ENCODE measurements at places on chromosomes 5 and 9.

DNA sequence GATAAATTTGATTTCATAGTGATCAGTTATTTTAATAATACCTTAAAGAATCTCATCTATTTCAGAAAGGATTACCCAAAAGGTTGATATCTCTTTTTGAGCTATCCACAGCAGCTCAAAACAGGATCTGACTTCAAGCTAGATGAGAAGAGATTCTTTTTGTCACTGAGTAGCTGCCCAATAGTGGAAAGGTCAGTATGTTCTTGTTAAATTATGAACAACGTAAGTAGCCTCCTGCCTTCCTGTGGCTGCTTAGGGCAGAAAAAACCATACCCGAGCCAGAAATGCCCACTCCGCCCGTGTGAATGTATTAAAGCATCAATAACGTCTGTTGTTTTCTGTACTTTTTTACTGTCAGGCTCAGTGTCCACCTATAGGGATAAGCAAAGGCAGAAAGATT, 51.3 kb upstream of the PRUNE2 start:
- DNase-seq: no peak

GRCh38 chr5:121088341-121088740, 624.2 kb downstream of the PRR16 start:
- no peak for DNase-seq

GRCh38 chr5:103393101-103393754, 134.7 kb downstream of the MACIR start:
- DNase-seq: no peak

- DNase-seq: no peak
Measured at GRCh38 chr9:31336386-31336785, 1048.1 kb upstream of the ACO1 start.

DNA sequence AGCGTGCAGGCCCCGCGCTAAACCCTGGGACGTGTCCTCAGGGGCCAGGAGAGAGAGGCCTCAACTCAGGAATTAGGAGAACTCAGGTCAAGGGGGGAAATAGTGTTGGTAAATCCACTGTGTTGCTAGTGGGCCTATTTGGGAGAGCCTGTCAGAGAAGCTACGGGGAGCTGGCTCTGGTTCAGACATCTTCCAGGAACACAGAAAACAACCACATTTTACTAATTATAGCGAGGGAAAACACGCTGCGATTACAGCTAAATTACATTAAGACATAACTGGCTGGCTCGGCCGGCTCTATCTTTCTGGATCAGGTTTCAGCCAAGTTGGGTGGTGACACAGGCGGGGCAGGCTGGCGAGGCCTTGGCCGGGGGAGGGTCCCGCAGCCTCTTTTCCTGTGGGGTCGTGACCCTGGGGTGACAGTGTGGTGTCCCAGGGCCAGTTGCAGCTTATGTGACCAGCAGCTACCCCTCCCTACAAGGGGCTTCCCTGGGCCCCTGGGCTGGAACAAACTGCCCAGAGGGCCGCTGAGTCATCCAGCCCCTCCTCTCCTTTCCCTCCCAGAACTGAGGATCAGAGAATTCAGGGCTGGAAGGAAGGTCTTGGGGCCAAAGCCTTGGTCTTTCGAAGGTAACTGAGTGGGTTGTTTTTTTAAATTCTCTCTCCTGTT, 75.1 kb downstream of the FGF18 start:
- DNase-seq: no peak

DNA sequence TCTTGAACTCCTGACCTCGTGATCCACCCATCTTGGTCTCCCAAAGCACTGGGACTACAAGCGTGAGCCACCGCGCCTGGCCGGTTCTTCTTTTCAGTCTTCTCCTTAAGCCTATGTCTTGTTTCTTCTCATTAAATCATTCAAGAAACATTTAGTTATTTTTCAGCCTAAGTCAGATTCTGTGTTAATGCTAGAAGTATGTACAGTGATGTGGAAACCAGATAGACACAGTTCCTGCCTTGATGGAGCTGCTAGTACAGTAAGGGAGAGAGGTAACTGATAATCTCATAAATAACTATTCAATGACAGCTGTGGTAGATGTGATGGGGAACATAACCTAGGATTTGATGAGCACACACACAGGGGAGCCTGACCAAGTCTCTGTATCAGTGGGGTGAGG, 46.3 kb upstream of the NR3C1 start:
- no peak for DNase-seq

GRCh38 chr9:126367139-126367538, 40.5 kb downstream of the MVB12B start:
- no peak for DNase-seq

DNA sequence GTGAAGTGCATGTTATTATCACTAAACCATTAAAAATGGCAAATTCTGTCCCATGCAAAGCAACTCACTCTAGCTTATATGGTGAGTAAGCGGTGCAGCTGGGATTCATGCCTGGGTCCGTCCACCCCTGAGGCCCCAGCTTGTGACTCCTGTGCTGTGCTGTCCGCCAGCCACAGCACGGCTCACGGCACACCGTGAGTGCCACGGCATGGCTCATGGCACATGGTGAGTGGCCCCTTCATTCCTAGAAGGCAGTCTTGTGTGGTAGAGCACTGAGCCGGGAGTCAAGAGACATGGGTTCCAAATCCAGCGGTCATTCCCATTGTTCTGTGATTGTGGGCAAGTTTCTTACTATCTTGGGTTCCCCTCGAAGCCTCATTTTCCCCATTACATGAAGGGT, 18.8 kb downstream of the RGS3 start:
- DNase-seq: no peak

GRCh38 chr5:78509884-78510769, 138.4 kb downstream of the LHFPL2 start:
- DNase-seq: peak; percentile 19

DNA sequence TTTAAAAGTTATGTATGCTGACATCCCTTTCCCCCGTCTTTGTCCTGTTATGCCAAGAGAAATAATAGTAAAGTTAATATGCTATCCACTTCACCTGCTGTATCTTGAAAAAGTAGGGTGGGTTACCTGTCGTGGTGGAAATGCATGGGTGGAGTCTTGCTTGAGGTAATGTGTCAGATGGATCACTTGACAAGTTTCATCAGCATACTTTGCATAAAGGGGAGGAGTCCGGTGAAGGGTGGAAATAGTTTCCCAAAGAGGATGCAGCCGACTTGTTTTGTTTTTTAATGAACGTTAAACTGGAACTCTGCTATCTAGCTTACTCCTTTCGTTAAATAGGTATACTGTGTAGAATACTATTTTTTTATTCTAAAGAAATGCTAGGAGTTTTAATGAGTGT, 9.0 kb upstream of the DMRT3 start:
- no peak for DNase-seq

DNA sequence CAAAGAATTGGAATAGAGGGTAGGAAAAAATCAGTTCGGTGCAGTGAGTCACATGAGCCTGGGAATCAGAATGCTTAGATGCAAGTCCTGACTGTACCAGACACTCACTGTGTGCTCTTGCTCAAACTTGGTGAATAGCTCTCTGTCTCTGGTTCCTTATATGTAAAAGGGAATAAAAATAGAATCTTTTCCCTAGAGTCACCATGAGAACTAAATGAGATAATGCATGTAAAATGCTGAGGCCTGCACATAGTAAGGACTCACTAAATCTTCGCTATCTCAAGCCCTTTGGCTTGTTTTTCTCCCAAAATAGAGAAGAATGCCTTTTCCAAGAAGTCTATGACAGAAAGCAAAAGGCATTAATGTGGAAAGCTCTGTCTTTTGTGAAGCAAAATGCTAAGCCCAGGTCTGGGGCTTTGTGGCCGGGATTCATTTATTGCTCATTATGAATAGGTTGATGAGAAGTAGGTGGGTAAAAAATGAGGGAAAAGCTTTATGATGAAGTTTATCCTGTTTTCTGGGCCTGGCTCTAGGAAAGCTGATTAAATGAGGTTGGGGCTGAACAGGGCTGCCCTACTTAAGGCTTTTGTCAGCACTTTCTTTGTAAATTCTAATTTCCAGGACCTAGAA, 483.3 kb downstream of the DMAC1 start:
- no peak for DNase-seq

DNA sequence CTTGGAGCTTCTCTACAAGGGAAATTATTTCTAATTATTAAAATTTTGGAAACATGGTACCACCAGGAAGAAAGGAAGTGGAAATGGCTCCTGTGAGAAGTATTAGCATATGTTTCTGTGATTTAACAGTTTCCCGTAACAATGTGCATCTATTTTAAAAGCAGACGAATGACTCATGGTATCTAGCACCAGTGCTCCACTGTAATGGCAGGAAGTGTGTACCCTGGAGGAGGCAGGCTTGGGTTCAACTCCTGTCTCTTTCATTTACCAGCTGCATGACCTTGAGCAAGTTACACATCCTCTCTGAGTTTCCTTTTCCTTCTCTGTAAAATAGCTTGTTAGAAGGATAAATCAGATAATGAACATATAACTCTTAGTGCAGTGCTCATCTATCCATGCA, 41.0 kb upstream of the ANGPTL2 start:
- peak; percentile 11 for DNase-seq

GRCh38 chr5:147340941-147341340, 106.1 kb downstream of the STK32A start:
- no peak for DNase-seq

GRCh38 chr5:100186181-100186580, 349.0 kb upstream of the FAM174A start:
- DNase-seq: no peak

GRCh38 chr9:2615497-2615896, 6.1 kb upstream of the VLDLR start:
- no peak for DNase-seq
